PC-9 (cell line): ENCODE measurements at places on chromosomes 3 and 15.

- DNase-seq = no peak
Observed at GRCh38 chr15:61411902-61412510, 182.9 kb upstream of the RORA start.

GRCh38 chr3:44329946-44330345, 8.6 kb upstream of the TCAIM start:
- DNase-seq = no peak

DNA sequence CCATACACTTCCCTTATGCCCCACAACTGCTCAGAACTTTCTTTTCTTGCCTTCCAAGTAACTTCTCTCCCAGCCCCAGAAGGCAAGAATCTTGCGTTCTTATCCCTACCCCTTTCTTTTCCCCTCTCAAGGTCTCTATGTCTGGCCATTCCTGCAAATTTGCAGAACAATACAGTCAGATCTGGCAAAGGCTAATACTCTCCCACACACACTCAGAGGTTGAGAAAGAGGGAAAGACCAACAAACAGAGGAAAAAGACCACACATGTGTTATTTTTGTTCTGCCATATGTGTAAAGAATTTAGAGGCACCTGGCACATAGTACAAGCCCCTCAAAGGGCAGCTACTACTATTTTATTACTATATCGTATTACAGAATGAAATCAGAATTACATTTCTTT, 25.7 kb downstream of the GJD2 start:
- no peak for DNase-seq

DNA sequence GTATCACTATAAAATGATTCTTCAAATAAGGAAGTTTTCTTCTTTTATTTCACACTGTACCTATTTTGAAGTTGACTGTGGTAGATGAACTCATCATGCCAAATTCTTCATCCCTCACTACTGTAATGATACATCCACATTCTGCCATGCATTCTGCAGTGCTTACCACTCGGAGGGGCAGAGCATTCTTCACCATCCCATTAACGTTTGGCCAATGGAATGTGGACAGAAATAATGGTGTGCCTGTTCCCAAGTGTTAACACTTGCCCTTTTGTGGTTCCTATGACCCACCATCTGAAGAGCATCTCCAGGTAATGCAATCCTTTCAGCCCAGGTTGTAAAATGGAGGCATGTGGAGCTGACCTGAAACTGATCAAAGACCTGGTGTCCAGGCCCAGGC, 18.6 kb downstream of the GOLIM4 start:
- no peak for DNase-seq

GRCh38 chr3:158221426-158221825, 111.5 kb downstream of the RSRC1 start:
- no peak for DNase-seq

DNA sequence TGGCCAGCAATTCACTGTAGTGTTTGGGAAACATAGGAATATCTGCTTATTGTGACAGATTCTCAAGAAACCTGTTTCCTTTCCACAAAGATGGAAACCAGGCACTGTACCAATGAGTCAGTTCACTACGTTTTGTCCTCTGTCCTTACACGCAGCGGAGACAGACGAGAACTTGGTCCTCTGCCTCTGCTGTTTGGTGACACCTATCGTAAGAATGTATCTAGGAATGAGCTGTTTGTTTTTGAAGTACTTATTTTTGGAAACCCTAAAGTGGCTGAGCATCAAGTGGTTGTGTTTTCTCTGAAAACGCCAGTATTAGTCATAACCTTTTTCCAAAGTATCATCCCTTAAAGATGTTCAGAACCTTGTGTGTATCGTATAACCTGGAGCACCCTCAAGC, 93.0 kb downstream of the PGPEP1L start:
- DNase-seq = no peak

- DNase-seq = peak; percentile 79
Observed at GRCh38 chr15:89693696-89694095, 3.1 kb downstream of the WDR93 start.

- no peak for DNase-seq
Observed at GRCh38 chr3:151467069-151467468, 6.2 kb upstream of the IGSF10 start.

- peak; percentile 10 for DNase-seq
Observed at GRCh38 chr3:176663837-176664831, 533.1 kb downstream of the TBL1XR1 start.

DNA sequence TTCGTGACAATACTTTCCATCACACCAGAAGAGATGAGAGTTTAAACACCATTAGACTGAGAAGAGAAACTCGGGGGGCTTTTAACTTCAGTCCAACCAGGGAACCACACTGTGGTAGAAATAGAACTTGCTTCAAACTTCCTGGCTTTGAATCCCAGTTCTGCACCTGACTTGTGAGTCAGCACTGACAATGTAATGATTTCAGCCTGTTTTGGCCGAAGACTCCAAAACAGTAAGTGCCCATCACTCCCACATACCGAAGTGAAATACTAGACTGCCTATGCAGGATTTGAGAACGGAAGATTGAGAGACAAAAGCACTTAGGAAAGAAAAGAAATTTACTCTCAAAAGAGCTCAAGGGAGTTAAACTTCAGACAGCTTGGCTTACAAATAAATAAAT, 27.0 kb downstream of the C2CD4B start:
- no peak for DNase-seq

DNA sequence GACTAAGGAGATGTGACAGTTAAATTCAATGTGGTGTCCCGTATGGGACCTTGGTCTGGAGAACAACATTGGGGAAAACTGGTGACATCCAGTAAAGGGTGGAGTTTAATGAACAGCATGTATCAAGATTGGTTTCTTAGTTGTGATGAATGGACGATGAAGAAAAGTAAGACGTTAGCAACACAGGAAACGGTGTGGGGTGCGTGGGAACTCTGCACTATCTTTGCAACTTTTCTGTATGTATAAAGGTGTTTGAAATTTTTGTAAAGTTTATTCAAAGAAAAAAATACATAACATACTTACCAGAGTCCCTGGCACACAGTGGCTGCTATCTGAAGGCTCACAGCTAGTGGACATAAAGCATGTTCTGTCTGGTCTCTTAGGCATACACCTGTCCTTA, 6.1 kb upstream of the CCDC174 start:
- DNase-seq = no peak

GRCh38 chr15:40828447-40829036, at the start of gene PPP1R14D:
PPP1R14D (minus strand) TSS chr15:40828708; CDS start chr15:40828641, 67 bp downstream.
- no peak for DNase-seq

GRCh38 chr3:194314388-194315068, 36.6 kb downstream of the CPN2 start:
- DNase-seq = peak; percentile 42

GRCh38 chr3:133159498-133160475, 121.6 kb downstream of the TMEM108 start:
- no peak for DNase-seq

DNA sequence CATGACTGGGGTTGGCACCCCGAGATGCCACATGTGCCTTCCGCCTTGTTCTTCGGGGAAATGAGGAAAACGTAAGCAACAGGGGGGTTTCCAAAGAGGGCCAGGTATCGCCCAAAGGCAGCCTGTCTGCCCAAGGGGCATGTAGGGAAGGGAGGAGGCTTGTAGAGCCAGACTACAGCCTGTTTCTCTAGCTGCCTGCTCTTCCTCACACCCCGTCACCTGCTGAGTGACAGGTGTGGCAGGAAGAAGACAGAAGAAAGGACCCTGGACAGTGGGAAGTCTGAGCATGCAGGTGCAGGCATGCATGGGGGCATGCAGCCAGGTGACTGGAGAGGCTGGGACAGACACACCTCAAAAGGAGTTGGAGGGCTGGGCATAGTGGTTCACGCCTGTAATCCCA, 9.8 kb downstream of the PLA2G4E start:
- no peak for DNase-seq

- peak; percentile 48 for DNase-seq
Observed at GRCh38 chr3:115436767-115437301, 186.5 kb upstream of the GAP43 start.

DNA sequence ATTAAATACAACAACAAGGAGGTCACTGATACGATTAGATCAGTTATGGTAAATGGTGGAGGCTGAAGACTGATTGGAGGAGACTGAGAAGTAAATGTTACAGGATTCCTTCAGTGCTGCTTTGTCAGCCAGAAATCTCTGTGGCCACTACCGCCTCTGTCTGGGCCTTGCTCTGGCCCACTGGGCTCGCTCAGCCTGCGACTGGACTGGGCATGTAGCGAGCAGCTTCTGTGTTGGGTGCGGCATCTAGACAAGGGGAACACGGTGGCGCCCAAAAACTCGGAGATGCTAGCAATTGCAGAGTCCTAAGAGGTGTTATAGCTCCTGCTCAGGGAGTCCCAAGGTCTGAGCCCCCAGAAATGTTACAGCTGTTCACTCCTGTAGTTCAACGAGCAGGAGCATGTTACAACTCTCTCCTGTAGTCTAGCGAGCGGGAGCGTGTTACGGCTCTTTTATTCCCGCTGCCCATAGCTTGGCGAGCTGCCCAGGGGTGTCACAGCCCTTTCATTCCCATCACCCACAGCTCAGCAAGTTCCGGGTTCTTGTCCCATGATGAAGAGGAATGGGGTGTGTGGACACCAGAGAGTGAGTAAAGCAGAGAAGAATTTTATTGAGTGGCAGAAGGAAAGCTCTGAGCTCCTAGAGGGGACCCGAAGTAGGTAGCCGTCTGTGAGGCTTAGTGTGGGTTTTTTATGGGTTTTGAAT, 24.7 kb downstream of the SLC15A2 start:
- peak; percentile 82 for DNase-seq

- DNase-seq = peak; percentile 65
Observed at GRCh38 chr15:59371458-59372351, 966 bp downstream of the MYO1E start.

- no peak for DNase-seq
Observed at GRCh38 chr15:85767785-85768529, 26.8 kb downstream of the KLHL25 start.

DNA sequence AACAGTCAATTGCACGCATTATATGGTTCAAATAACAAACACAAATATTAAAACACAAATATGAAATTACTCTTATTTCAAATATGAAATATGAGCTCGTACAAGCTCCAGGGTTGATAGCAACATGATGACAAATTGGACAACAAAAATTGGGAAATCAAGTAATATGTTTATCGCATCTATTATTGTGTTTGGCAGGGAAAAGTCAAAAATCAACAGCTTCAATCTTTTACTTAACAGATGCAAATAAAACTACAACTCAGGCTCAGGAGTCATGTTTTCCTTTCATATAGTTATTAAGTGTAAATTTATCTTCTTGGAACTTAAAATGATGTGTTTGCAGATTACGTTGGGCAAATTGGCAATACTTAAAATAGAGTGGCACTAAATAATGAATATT, 41.4 kb downstream of the ZPLD1 start:
- no peak for DNase-seq

- peak; percentile 91 for DNase-seq
Observed at GRCh38 chr15:74870436-74871215, 2.5 kb downstream of the SCAMP2 start.

DNA sequence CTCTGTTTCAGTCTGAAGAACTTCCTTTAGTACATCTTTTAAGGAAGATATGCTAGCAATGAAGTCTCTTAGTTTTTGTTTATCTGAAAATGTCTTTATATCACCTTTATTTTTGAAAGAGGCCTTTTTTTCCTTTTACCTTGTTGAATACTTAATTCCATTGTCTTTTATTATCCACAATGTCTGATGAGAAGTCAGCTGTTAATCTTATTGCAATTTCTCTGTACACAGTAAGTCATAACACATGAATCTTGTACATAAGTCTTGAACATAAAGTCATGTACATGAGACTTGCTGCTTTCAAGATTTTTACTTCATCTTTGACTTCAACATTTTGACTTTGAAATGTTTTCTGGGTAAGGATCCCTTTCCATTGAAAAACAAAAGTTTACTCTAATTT, 424.3 kb upstream of the ATP10A start:
- no peak for DNase-seq

GRCh38 chr3:11002371-11002807, 9.8 kb downstream of the SLC6A1 start:
- DNase-seq = no peak

DNA sequence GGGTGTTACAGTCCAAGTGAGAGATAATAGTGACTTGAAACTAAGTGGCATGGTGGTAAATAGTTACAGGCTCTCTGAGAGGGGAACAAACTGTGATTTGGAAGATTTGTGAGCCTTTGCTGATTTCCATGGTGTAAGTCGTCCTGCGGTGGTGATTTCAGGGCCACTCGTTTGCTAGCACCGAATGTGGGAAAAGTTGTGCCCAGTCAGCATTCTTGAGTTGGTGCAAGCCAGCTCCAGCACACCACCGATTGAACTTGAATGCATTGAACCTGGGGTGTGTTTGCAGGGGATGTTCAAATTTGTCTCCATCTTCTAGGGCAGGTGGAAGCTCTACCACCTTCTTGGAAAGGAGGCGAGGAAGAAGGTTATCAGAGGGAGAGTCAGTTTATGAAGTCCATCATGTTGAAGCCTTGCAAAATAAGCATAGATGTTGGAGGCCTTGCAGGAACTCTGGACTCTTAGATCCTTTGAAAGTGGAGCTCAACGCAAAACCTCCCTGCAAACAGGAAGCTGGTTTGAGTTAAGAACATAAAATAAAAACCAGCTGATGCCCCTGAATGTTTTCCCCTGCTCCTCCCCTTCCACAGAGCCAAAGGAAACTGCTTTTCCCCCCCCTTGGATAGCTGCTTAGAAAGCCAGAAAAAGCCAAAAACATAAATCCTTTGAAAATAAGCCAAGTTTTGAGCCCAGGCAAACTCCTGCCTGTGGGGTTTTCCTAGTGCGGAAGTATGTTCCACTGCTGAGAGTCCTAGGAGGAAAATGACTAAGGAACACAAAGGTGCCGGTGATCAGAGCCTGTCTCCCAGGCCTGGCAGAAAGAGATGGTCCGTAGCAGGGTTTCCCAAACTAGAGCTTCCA, 21.9 kb downstream of the MAPKBP1 start:
- DNase-seq = no peak

DNA sequence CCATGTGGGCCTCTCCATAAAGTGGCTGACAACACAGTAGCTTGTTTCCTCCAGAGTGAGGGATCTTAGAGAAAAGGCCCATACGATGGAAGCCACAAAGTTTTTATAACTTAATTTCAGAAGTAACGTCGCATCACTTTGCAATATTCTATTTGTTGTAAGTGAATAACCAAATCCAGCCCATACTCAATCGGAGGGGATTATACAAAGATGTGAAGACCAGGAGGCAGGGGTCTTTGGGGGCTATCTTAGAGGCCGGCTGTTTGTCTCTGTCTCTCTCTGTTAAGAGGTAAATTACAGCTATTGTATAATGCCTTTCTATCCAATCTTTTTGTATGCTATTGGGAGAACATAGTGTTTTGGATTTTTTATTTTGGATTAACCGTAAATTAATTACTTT, 9.1 kb downstream of the ARIH1 start:
- DNase-seq = no peak

- no peak for DNase-seq
Observed at GRCh38 chr15:100757661-100758060, 122.0 kb upstream of the ALDH1A3 start.
